ENCODE measurements at places on chromosomes 11 and 22.

GRCh38 chr11:44726283-44727113 is at the start of gene TSPAN18:
Gene TSPAN18 (plus strand): TSS chr11:44726962. CDS start chr11:44906417, 179,455 bp downstream.
- no peak for DNase-seq

GRCh38 chr11:15484398-15484797 is 369.7 kb downstream of the INSC start:
- no peak for DNase-seq

GRCh38 chr11:66317723-66318599 is 1.1 kb upstream of the CD248 start:
- peak; percentile 93 for DNase-seq

DNA sequence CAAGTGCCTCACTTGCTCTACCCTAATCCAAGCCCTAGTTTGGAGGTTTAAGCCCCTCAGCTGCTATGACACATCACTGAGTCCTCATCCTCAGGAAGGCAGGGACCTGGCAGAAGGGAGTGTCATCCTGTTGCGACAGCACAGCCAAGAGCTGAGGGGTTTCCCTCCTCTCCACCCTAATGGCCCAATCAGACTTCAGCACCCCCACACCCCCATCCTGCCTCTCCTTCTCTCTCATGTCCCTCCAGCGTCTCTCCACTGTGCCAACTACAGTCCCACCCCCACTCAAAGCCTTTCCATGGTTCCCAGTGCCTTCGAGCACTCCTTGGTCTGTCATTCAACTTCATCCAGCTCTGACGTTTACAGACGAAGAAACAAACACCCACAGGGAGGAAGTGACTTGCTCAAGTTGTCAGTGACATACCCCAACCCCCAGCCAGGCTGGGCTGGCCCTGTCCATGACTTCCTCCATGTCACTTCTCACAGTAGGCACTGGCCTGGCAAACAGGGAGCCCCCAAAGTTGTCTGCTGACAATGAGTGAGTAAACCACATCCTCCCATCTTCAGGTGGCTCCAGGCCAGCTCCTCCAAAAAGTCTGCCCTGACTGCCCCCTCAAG is 15.6 kb downstream of the ARAP1 start:
- DNase-seq = no peak

GRCh38 chr11:68763926-68764657 is 12.8 kb upstream of the TESMIN start:
- DNase-seq = no peak

Measured in skin of body (tissue), 3 donors.